Frontal cortex (tissue), 4 donors: ENCODE measurements at places on chromosomes 3 and 15. TPM values are rescaled to one million over a fixed set of nuclear protein-coding genes. Genes with fewer than 3 reads are reported as not detected.

The USF3 gene
- total RNA-seq: 13.5 TPM

The BTLA gene
- under 0.01 TPM for total RNA-seq

The TF gene
- total RNA-seq: 4.1 TPM

The GALNT15 gene
- 2.0 TPM for total RNA-seq

The CYP11A1 gene
- total RNA-seq: not detected

The PLSCR4 gene
- total RNA-seq: 5.7 TPM

The MASP1 gene
- 22.8 TPM for total RNA-seq

The CDV3 gene
- total RNA-seq: 117 TPM

The PLD1 gene
- 4.1 TPM for total RNA-seq

The CHST2 gene
- total RNA-seq: 44.4 TPM

The SPINT1 gene
- 1.6 TPM for total RNA-seq

The IQCF5 gene
- total RNA-seq: not detected

The FAH gene
- 2.9 TPM for total RNA-seq

The PPP1R14D gene
- total RNA-seq: not detected

The PLA2G4D gene
- under 0.01 TPM for total RNA-seq

The BHLHE40 gene
- 2.9 TPM for total RNA-seq

The GABRR3 gene
- not detected for total RNA-seq

The TTLL13 gene
- total RNA-seq: under 0.01 TPM

The CSPG5 gene
- total RNA-seq: 115 TPM

The ZMYND10 gene
- 3.7 TPM for total RNA-seq

The CLDN18 gene
- not detected for total RNA-seq

The SCG5 gene
- 136 TPM for total RNA-seq

The INKA1 gene
- 14.3 TPM for total RNA-seq

The NEK11 gene
- 28.1 TPM for total RNA-seq

The TEX55 gene
- total RNA-seq: not detected

The EPHA3 gene
- 136 TPM for total RNA-seq

The KCNMB2 gene
- 15.1 TPM for total RNA-seq

The CLEC3B gene
- total RNA-seq: 24.1 TPM

The ZNF619 gene
- total RNA-seq: 4.5 TPM

The GRIP2 gene
- 8.2 TPM for total RNA-seq

The TLR9 gene
- not detected for total RNA-seq

The WDR73 gene
- 24.9 TPM for total RNA-seq

The GNB4 gene
- total RNA-seq: 163 TPM

The CD200 gene
- total RNA-seq: 49.7 TPM

The EFCC1 gene
- 0.41 TPM for total RNA-seq

The MRPS11 gene
- total RNA-seq: 15.9 TPM

The EPB42 gene
- total RNA-seq: 2.0 TPM

The NANOGP8 gene
- not detected for total RNA-seq

The KCNH8 gene
- 11.0 TPM for total RNA-seq

The ARNT2 gene
- 43.2 TPM for total RNA-seq

The TJP1 gene
- total RNA-seq: 40.8 TPM

The MUSTN1 gene
- not detected for total RNA-seq

The PRKAR2A gene
- 32.2 TPM for total RNA-seq

The SAMMSON gene
- not detected for total RNA-seq

The ISG20 gene
- total RNA-seq: not detected

The CEP19 gene
- total RNA-seq: 10.6 TPM

The IGDCC3 gene
- 6.9 TPM for total RNA-seq

The FOXL2NB gene
- total RNA-seq: 0.41 TPM
